A549 (cell line): ENCODE measurements at places on chromosomes 1 and 21. TPM values are rescaled to one million over a fixed set of nuclear protein-coding genes. Genes with fewer than 3 reads are reported as not detected.
A peak's percentile ranks its signal among the peaks of the same experiment; 100 is the strongest.

- DNase-seq: no peak
Observed at GRCh38 chr1:72178266-72178665, 104.1 kb downstream of the NEGR1 start.

DNA sequence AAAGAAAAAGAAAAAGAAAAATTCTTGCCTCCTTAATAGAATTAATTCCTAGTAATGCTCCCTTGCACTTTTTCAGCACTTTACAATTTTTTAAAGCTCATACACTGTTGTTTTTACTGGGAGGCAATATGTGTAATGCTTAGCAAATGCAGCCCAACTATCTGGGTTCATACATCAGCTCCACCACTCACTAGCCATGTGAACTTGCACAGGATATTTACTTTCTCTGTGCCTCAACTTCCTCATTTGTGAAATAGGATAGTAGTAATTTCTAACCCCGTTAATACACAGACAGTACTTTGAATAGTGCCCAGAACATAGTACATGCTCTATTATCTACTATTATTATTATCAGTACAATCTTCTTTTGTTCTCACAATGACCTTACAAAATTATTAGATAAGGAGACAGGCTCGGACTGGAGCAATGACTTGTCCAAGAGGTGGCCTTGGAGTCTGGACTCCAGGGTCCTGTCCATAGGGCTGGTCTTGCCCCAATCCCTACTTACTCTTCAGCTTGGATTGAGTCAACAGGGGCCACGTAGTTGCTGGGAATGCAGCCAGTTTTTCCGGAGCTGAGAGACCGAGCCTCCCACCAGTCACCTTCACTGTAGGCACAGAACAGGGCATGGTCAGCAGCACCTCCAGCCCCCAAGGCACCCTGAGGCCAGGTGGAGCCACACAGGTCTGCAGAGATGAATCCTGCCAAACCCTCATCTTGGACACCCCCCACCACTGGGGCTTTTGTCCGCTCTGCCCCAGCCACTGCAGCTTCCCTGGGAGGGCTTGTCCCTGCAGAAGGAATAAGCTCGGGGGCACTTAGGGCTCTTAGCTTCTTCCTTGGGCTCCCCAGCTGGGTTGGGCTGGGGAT is 13.7 kb downstream of the FGR start:
- DNase-seq: no peak

DNA sequence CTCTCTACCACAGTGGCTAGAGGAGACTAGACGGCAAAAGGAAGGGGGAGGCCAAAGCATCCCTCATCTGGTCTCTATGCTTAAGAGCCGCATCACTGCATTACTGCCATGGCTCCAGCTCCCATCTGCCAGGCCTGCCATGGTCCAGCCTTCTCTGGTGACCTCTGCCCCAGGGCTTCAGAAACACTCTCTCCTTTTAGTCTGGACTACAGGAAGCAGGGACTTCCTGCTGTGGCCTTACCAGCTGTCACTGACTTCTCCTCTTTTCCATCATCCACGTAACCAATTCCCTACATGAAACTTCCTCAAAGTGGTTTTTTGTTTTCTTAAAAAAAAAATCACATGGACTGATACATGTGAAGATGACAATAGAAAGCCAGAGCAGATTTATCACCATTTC is 323.1 kb upstream of the NFIA start:
- no peak for DNase-seq

DNA sequence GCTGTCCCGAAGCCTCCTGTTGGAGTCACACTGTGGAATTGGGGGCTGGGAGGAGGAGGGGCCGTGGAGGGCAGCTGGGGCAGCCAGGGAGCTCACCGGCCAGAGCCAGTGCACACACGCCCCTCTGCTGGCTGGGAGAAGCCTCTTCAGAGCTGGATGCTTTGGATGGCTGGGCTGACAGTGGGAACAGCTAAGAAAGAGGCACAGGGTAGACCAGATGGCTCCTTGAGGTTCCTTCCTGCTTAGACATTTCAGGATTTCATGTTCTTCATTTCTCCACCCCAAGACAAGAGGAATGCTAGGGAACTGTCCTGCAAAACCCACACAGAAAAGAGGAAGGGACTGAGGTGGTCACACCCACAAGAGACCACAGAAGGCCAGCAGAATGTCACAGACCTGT is 254.8 kb upstream of the VAMP3 start:
- no peak for DNase-seq

GRCh38 chr1:42732126-42732680 is 7.8 kb downstream of the CLDN19 start:
- no peak for DNase-seq

GRCh38 chr1:247295274-247295684 is 36.4 kb downstream of the ZNF496 start:
- no peak for DNase-seq

DNA sequence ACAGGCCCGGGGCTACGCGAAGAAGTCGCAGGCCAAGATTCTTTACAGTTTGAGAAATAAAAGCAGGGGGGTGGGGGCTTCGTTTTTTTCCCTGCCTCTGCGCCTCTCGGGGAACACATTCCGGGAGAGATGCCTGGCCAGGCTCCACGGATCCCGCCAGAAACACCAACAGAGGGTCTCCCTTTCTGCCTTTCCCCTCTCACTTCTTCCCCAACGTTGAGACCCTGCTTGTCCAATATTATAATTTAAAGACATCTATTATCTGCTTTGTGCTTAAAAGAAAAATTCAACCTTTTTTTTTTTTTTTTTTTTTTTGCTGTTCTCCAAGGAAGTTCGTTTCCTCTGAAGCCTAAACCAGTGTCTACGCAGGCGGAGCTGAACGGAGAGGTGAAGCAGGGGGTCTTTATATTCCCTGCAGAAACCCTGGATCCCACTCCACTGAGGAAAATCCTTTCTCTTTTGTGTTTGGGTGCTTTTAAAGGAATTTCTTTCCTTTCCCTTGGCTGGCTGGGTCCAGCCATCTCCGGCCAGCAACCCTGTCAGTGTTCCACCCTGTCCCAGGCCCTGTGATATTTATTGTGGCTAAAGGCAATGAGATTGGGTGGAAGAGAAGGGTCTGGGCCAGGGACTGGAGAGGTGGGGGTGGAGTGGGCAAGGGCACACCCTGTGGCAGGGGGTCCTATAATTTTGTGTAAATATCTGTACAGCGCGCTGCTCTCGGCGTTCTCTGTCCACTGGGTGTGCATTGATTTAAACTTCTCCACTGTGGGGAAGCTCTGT is 2.2 kb downstream of the FOXD2 start:
- DNase-seq: no peak

- no peak for DNase-seq
Observed at GRCh38 chr1:85360730-85361493, 84.5 kb upstream of the BCL10 start.

DNA sequence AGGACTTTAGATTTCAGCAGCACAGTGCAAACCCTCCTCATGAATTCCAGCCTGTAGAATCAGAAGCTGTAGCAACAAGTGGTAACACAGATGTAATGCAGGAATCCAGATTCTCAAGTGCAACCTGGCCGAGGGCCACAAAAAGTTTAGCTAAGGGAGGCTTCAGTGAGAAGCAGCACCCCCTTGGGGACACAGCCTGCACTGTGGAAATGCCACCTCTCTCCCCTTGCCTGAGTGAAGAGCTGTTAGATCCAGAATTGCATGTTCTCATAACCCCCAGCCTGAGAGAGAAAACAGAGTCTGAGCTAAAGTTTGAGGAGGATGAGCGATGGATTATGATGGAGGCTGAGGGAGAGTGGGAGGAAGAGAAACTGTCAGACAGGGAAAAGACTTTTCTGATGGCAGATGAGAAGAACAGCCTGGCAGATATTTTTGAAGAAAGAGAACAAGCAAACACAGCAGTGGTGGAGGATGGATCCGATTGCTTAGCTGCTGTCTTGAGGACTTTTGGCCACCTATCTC is 80.5 kb upstream of the BMP8A start:
- DNase-seq: peak; percentile 74

DNA sequence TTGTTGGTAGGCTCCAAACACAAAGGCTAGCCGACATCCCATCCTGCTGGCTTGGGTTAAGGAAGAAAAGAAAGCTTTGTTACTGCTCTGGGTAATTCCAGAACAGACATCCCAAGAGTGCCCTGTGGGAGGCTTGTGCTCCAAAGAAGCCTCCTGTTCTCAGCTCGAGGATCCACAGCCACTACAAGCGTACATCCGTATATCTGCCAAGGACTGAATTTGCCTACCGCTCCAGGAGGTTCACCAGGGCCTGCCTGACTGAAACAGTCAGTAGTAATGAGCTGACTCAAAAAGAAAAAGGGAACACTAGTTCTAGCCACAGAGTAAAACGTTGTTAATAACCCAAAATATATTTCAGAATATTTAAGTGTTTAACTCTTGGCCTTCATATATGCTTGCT is 24.8 kb upstream of the MUTYH start:
- no peak for DNase-seq

DNA sequence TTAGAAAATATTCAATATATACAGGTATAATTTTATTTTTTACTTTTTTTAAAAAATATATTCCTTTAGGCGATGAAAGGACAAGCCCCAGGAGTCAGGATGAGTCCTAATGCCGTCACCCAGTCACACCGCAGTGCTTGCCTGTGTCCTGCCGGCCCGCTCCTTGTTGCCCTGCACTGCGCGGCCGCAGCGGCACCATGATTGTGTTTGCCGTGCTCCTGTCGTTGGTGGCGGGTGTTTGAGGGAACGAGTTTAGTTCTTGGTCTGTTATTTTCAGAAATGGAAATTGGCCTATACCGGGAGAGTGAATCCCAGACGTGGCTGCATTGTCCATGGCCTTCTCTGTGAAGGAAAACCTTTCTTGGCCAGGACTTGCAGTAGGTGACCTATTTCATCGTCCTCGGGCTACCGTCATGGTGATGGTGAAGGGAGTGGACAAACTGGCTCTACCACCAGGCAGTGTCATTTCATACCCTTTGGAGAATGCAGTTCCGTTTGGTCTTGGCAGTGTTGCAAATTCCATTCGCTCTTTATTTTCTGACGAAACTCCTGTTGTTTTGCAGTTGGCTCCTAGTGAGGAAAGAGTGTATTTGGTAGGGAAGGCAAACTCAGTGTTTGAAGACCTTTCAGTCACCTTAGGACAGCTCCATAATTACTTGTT is 45.9 kb upstream of the CRB1 start:
- no peak for DNase-seq

DNA sequence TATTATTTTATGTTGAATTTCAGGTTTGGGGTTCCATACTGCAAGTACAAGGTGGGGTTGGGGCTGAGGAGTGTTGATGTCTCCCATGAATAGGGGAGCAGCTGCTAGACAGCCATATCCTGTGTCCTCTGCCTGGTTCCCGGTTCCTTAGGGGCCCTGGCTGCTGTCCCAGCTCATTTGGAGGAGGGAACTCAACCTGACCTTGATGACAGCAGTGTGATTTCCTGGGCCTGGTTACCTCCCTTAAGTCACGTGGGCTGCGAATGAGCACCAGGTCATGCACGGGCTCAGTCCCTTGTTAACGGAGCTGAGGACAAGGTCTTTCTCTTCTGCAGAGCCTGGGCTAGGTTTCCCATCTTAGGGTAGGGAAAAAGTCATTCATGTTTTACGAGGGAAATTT is 85.1 kb downstream of the MTR start:
- DNase-seq: no peak

DNA sequence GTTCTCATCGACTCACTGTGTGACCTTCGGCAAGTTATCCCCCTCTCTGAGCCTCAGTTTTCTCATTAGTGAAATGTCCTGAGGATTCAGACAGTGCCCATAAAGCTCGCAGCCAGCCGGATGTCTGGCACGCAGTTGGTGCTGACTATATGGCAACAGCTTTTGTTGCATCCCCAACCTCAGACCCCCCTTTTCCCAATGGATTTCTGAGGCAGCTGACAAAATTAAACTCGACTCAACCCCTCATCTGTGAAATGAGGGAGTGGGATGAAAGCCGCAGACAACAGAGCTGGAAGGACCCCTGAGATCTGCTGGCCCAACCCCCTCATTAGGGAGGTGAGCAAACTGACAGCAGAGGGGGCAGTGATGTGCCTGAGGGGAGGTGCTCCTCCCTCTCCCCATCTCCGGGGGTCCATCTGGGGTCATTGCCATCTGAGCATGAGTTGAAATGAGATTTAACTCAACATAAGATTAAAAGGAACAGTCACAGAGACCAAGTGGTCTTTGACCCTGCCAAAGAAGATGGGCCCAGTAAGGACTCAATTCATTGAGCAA is 40.4 kb downstream of the NKAIN1 start:
- no peak for DNase-seq

- no peak for DNase-seq
Observed at GRCh38 chr1:201112173-201112731, at the start of gene CACNA1S. Gene CACNA1S, minus strand, starts transcription at chr1:201112426. Its CDS starts 87 bp downstream, at chr1:201112339.

- DNase-seq: no peak
Observed at GRCh38 chr1:183512450-183512849, 40.2 kb downstream of the SMG7 start.

DNA sequence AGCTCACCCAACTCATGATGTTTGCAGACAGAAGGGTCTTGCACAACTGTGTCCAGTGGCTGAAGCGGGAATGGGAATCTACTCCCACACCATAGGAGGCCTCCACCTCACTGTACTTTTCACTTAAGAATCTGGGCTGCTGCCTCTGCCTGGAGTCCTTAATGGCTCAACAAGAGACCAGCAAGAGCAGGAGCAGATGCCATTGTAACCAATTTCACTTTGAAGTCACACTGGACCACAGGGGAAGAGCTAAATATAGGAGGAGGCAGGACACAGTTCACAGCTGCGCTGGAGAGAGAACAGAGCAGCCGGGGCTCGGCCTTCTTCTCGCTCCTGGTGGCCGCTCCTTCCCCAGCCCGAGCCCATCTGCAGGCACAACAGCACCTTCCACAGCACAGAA is 120.4 kb downstream of the SIPA1L2 start:
- DNase-seq: no peak

Gene PDZK1IP1
- 6.4 to 9.4 TPM (median 6.9 TPM) in 3 replicates for polyA plus RNA-seq

Gene TFF2
- polyA plus RNA-seq: not detected in 3 replicates

Gene PPP1R8
- 33.4 to 35.0 TPM (median 34.0 TPM) in 3 replicates for polyA plus RNA-seq

Gene TOMM40L
- polyA plus RNA-seq: 9.1 to 11.0 TPM (median 10.2 TPM) in 3 replicates
